Midbrain (tissue), 1 donor: ENCODE measurements at places on chromosomes 12 and 14.

DNA sequence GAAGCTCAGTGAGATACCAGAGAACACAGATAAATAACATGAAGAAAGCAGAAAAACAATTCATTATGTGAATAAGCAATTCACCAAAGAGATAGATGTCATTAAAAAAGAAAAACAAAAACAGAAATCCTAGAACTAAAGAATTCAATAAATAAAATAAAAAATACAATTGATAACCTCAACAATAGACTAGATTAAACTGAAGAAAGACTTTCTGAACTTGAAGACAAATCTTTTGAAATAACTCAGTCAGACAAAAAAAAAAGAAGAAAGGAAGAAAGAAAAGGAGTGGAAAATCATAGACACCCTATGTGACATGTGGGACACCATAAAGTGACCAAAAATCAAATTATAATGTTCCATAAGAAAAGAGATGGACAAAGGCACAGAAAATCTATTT, 14.0 kb upstream of the SLC38A1 start:
- no peak for DNase-seq

DNA sequence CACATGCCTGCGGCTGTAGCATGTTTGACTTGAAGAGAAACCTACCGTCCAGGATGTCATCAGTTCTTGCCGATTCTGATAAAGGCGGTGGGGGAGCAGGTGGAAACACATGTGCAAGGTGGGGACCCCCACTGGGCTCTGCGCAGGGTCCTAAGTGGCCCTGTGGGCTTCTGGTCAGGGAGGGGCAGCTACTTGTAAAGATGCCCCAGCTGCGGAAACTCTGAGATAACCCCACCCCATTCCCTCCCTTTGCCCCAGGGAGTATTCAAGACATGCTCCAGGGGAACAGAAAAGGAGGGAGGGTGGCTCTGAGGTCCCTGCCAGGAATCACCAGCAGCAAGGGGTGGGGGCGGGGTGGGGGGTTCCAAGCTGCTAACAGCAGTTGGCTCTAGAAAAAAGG, 67.6 kb downstream of the PIWIL1 start:
- no peak for DNase-seq

DNA sequence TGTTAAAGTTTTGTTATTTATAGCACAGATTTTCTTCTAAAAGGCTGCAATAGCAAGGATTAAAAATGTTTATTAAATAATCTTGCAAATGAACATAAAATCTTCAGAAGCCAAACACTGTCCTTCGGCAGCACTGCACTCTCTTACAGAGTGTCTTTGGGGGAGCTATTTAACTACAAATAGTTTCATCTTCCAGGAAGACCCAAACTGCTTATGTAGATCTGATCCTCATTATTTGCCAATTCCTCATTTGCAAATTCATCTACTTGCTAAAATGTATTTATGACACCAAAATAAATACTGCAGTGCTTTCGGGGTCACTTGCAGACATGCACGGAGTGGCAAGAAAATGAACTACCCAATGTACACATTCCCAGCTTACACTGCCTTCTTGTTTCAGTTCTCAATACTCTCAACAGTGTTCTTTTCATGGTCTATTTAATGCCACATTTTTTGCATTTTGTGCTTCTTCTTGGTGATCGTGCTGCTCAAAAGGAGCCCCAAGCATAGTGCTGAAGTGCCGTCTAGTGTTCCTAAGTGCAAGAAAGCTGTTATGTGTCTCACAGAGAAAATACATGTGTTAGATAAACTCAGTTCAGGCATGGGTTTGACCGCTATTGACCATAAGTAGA, 128.1 kb downstream of the PRKD1 start:
- DNase-seq = peak; percentile 36

GRCh38 chr12:62252576-62252975, 7.6 kb upstream of the USP15 start:
- DNase-seq = no peak

GRCh38 chr12:127656266-127656665, 610.7 kb upstream of the TMEM132C start:
- no peak for DNase-seq

DNA sequence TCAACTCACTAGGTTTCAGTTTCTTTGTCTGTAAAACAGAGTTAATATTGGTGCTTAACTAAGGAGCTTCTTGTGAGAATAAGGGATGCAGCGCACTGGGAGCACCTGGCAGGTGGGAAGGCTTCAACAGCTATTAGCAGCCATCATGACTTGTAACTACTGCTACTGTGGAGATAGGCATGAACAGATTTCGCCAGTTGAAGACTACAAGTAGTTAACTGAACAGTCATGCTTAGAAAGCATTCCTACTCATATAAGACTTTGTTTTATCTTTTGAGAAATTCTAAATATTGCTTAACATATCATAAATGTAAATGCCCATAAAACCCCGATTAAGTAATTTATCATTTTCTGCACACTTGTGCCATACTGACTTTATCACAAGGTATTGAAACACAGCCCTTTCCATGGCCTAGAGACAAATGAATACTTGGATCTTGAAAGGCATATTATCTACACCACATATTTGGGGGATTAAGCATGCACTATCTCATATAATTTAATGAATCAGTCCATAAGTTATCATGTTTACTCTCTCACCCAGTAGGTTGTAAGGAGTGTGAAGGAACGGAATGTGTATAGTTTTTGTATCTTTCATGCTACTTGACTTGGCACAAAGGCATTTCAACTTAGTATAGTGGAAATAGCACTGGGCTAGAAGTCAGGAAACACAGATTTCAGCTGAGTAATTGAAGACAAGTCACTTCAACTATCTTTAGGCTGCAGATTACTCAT, 16.1 kb downstream of the NTN4 start:
- no peak for DNase-seq

DNA sequence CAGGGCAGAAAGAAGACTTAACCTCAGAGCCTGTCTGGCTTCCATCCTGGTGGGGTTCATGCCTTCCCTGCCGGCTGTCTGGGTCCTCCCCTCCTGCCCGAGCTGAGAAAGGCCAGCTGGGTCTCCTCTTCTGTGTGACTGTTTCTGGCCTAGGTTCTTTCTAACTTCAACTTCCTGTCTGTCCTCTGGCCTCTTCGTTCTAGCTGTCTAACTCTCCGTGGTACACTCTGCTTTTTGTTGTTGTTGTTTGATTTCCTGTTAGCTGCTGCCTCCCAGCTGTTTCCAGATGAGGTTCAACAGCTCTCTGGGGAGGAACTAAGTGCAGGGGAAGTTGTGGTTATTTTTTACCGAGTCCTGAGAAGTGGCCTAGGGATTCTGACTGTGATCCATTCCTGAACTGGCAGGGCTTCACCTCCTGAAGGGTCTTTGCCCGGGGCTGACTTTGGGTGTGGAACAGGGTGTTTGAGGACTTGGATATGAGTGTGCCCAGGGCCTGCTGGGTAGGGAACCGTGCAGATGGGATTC, 3.2 kb downstream of the MLXIP start:
- peak; percentile 33 for DNase-seq

DNA sequence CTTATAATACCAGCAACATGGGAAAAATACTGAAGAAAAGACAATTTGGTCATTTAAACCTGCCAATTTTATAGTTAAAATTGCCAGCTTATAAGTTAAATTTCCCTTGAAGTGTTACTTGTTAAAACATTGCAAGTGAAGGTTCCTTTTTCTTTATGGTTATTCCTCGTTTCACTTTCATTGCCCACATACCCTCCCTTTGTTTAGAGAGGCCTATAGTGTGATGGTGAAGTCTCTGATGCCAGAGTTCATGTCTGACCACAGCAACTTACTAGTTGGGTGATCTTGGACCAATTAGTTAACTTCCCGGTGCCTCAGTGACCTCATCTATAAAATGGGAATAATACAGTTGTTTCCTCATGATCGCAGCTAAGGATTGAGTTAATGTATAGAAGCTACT, 173.5 kb downstream of the ANO6 start:
- DNase-seq = no peak

GRCh38 chr12:26029736-26030022, 71.2 kb downstream of the RASSF8 start:
- DNase-seq = no peak

DNA sequence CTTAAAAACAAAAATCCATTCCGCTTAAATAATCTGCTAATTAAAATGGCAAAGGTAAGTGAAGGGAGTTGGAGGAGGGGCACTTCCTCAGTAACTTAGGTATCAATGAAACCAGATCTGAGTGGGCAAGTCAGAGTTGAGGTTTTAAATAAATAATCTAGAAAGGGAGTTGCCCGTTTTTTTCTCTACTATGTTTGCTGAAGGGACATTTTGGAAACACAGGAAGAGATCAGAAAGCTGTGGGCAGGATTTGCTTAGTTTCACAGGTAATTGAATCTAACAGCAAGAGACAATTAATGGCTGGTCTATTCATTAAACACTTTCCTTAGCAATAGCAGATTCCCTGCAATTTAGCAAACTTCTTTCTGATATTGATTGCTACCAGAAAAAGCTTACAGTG, 186.0 kb upstream of the ABCD2 start:
- no peak for DNase-seq

- DNase-seq = no peak
Observed at GRCh38 chr12:9133216-9133916, 17.6 kb upstream of the A2M start.

DNA sequence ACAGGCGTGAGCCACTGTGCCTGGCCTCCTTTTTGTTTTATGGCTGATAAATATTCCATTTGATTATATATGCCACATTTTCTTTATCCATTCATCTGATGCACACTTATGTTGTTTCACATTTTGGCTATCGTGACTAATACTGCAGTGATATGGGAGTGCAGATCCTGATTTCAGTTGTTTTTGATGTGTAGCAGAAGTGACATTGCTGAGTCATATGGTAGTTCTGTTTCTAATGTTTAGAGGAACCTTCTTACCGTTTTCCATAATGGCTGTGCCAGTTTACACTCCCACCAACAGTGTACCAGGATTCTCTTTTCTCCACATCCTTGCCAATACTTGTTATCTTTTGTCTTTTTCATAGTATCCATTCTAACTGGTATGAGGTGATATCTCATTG, 235.9 kb downstream of the ERC1 start:
- no peak for DNase-seq

DNA sequence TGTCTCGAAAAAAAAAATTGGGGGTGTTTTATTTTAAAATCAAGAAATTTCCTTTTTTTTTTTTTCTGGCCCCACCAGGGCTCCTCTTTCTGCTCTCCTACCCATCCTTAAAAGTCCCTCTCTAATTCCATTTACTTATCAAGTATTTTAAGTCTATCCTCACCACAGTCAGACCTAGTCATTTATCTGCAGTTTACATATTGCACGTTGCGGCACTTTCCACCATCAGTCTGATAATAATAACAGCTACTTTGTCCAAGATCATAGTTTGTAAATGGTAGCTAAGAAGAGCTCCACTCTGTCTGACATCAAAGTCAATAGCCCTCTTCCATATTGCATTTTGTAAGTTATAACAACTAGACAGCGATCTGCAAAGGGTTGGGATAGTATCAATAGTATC, 23.6 kb upstream of the CAND1 start:
- DNase-seq = no peak

DNA sequence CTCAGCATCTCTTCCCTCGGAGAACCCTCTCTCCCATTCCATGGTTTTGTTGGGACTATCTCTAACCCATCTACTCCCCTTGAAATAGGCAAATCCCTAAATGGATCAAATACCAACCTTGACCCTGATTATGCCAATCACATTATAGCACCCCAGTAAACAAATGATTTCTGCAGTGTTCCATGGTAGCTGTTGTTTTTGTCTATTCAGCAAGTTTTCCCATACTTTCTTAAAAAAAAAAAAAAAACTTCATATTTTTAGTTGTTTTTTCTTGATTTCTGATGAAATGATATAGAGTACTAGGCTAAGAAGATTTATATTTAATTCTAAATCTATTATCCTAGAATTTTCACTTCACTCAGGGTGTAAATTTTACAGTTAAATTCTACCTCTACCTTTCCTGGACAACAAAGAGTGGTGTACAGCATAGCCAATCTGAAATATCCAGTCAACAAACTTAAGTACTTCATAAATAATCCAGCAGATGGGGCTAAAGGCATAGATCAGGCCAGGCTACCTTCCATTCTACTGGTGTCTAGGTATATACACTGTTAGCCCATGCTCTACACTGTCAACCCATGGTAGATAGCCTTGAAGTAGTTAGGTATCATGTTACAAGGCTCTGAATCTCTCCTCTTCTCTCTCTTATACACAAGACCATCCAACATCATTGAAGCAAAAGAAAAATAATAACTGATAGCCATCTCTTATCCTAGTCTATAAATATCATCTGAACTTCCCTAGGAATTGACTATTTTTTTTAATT, 82.2 kb downstream of the PLEKHG7 start:
- peak; percentile 59 for DNase-seq

DNA sequence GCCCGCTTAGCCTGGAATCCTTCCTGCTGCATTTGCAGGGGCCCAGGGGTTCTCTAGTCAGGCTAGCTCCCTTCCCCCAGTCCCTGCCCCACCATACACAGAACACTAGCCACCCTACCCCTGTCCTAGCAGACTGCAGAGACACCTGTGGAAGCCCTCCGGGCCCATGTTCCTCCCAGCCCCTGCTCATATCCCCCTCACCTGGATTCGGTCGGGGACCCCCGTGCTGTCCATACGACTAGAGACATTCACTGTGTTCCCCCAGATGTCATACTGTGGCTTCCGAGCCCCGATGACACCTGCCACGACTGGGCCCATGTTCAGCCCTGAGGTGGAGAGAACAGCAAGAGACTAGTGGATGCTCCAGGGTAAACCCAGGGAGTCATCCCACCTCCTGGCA, 20.2 kb downstream of the ADCY6 start:
- DNase-seq = no peak

GRCh38 chr12:132588821-132589669, 21.3 kb downstream of the LRCOL1 start:
- no peak for DNase-seq

GRCh38 chr12:67434671-67435370, 165.7 kb downstream of the CAND1 start:
- DNase-seq = no peak

- no peak for DNase-seq
Observed at GRCh38 chr12:29132316-29132715, 16.8 kb upstream of the FAR2 start.

- peak; percentile 19 for DNase-seq
Observed at GRCh38 chr12:57754411-57755193, at the start of gene MARCHF9. TSS of gene MARCHF9 (plus strand) at chr12:57755103. CDS start at chr12:57755529, 426 bp downstream.

GRCh38 chr12:117486840-117487659, 125.6 kb upstream of the NOS1 start:
- DNase-seq = no peak

- DNase-seq = no peak
Observed at GRCh38 chr14:73783107-73783727, 68.4 kb upstream of the PTGR2 start.

DNA sequence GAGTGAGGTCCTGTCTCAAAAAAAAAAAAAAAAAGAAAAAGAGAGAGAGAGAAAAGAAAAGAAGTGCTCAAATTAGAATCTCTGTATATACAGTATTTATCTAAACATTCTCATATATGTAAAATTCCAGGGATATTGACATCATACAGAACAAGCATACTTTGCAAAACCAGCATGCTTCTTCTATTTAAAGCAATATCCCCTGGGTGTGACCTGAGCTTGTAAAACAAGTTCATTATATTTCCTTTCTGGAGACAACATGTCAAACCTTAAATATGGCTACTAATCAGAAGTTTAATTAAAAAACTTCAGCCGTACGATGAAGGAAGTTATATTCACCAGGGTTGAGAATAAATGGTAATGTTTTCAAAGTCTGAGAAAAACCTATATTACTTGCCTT, 175.8 kb upstream of the HMGA2 start:
- no peak for DNase-seq

GRCh38 chr12:119258149-119258548, 76.4 kb upstream of the CCDC60 start:
- DNase-seq = no peak

- DNase-seq = peak; percentile 14
Observed at GRCh38 chr12:79407671-79408622, 282.8 kb downstream of the PAWR start.
